ENCODE measurements at places on chromosomes 13 and 19.

GRCh38 chr13:26460648-26461047, 96.8 kb upstream of the WASF3 start:
- no peak for DNase-seq

DNA sequence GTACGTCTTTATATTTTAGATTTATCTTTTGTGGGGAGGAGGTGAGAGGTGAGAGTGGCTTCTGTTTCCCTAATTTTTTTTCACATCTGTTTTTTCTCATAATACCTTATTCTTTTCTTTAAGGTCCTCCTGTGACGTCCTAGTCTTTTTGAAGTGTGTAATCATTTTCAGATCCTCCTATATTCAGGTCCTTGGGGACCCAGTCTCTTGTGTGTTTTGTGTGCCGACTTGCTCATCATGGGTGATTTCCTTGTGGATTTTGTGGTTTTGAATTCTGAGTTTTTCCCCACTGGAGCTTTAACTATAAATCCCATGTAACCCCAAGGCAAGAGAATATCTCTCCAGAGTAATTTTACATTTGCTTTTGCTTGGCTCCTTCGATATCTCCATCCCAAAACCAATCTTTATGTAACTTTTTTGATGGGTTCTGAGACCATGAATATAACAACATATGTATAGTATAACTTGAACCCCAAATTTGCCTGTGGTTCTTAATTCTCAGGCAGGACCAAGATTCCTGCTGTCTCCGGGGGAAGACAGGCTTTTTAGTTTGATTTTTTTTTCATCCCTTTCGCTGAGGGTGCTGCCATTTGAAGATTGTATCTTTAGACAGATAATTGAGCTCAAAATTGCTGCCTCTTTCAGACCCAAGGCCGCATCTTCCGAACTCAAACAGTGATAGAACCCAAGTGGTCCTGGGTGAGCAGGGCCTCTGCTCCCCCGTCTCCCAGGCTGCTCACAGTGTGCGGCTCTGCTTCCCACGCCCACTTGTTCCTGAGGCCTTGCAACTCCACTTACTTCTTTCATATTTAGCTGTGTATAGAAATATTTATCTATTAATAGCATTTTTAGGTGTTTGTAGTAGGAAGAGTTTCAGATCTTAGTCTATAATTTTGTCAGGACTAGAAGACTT, 59.1 kb upstream of the GPR183 start:
- DNase-seq: no peak

- no peak for DNase-seq
These were observed 270.0 kb downstream of the SLITRK6 start for GRCh38 chr13:85529218-85529594.

- DNase-seq: no peak
These were observed 3.5 kb downstream of the MKNK2 start for GRCh38 chr19:2047449-2048103.

DNA sequence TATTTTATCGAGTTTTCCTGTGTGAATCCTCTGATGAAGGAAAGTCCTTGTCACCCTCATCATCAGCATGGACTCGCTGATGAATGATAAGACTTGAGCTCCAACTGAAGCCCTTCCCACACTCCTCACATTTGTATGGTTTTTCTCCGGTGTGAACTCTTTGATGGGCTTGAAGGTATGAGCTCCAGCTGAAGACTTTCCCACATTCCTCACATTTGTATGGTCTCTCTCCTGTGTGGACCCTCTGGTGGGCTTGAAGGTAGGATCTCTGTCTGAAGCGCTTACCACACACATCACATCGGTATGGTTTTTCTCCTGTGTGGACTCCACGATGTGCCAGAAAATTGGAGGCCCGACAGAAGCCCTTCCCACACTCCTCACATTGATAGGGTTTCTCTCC, 21.7 kb downstream of the ZNF45 start:
- no peak for DNase-seq

DNA sequence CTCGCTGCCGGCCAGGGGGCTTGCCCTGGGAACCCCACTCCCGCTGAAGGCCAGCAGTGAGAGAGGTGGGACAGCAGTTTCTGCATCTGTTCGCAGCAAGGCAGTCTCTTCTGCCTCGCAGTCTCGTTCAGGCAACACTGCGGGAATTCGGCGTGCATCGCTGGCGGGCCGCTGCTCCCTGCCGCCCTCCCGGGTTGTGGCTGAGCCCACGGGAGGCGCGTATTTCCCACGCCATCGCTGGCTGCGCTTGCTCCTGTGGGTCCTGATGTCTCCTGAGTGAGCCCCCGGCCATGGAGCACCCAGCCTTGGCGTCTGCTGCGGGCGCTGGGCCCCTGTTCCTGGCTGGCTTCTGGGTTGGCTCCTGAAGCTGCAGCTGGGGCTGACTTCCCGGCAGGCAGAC, 227.9 kb downstream of the TEX29 start:
- DNase-seq: no peak

GRCh38 chr19:35318679-35319448, 10.1 kb upstream of the CD22 start:
- DNase-seq: no peak

DNA sequence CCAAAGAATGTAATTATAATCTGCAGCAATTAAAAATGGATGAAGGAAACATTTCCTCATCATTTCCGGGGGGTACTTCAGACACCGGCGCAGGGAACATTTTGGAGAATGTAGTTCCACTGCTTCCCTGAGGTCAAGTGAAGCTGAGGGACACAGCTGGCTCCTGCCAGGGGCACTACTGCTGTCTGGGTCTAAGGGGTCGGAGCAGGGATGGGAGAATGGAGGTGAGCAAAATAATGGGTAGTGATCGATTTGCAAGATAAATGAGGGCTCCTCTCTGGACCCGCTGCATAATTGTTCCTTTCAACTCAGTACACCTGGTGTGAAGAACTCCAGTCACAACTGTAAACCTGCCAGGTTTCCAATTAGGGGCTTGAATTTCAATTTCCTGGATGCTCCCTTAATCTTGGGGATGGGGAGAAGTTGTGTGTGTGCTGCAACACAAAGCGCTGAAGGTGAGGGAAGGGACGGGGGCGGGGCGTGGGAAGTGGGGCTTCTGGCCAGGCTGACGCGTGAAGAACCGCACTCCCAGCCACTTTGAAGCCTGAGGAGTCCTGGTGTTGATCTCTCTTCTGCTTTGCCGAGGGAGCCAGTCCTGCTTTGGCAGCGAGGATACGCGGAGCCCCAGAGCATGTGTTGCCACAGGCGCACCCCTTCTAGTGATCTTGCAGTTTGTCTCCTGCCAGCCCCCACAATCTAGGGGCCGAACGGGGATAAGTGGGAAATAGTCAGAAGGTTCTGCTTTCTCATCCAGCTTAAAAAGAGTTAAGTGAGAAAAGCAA, 57.9 kb upstream of the PCDH8 start:
- DNase-seq: no peak

GRCh38 chr13:97321616-97322321, 99.6 kb downstream of the MBNL2 start:
- DNase-seq: no peak

DNA sequence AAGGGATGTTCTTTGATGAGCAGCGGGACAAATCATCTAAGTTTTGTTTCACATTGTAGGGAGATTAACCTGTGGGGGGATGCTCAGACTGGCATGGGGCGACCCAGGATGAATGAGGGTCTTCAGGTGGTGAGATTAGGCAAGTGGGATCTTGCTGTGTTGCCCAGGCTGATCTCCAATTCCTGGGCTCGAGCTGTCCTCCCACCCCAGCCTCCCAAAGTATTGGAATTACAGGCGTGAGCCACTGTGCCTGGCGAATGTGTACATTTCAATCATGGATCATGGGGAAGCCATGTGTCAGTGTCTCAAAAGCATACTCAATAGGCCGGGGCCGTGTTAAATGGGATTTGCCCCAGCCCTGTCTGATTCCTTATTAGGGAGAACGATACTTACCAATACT, 8.1 kb downstream of the SLC25A42 start:
- no peak for DNase-seq

DNA sequence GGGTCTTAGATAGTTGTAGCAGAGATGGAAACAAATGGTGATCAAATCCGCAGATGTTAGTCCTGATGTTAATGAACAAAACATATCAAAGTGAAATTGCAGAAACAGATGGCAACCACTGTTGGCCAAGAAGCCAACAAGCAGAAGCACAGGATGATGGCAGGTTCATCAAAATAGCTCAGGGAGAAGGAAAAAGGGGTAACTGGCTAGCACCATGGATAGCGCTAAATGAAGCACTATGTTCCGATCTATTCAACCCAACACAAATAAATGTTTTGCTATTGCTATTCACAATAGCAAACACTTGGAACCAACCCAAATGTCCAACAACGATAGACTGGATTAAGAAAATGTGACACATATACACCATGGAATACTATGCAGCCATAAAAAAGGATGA, 413.7 kb downstream of the FGF14 start:
- DNase-seq: no peak

DNA sequence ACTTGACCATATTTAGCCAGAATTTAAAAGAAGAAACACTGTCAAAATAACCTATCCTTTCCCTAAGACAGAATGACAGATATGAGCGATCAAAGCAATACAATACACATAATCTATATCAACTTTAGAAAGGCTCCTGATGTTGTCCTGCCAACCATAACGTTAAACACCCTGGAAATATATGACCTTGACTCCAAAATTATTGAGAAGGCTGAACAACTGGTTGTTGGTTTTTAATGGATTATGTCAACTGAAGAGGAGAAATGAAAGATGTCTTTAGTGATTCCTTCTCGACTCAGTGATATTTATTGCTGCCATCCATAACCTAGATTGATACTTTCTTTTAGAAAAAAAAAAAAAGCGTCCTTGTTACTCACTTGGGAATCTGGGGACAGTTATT, 957.2 kb downstream of the SLITRK1 start:
- DNase-seq: no peak

- DNase-seq: no peak
These were observed 152.3 kb downstream of the TM9SF2 start for GRCh38 chr13:99653526-99653925.

- DNase-seq: peak; percentile 53
These were observed 9.4 kb downstream of the HRC start for GRCh38 chr19:49145573-49146407.

DNA sequence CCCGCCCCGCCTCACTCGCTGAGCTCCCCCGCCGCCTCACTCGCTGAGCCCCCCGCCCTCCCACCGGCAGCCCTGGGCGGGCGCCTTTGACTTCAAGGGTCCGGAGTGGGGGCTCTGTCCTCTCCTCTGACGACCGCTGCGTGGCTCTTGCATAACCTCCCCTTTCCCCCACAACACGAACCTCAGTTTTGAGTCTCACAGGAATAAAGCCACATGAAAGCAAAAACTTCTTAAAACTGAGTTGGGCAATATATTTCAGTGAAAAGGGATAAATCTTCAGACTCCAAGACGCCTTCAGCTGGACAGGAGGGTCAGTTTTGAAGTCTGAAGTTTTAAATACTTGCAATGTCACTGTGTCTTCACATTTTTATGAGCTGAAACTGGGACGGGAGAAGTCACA, 70.6 kb upstream of the C13orf46 start:
- no peak for DNase-seq

GRCh38 chr13:97026531-97027161, 32.4 kb upstream of the OXGR1 start:
- no peak for DNase-seq

- DNase-seq: no peak
These were observed at the start of gene GRIN2D for GRCh38 chr19:48393559-48394330. Gene GRIN2D (plus strand): TSS chr19:48393668. CDS start chr19:48398393, 4,725 bp downstream.

GRCh38 chr13:94914895-94915294, 202.6 kb upstream of the SOX21 start:
- no peak for DNase-seq

DNA sequence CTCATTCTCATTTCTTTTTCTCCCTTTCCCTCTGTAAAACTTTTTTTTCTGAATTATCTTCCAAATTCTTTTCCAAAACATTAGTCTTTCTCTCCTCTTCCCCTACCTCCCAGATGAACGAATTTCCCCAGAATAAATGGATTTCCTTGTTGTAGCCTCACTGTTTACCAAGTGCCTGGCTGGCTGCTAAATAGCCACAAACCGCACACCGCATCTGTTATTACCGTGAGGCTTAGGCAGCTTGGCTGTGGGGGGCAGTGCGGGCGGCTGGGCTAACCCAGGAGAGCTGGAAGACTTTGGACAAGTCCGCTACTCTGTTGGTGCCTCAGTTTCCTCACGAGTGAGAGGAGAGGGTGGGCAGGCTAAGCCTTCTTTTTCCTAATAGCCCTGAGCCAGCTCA, 10.7 kb downstream of the IL17D start:
- DNase-seq: no peak

DNA sequence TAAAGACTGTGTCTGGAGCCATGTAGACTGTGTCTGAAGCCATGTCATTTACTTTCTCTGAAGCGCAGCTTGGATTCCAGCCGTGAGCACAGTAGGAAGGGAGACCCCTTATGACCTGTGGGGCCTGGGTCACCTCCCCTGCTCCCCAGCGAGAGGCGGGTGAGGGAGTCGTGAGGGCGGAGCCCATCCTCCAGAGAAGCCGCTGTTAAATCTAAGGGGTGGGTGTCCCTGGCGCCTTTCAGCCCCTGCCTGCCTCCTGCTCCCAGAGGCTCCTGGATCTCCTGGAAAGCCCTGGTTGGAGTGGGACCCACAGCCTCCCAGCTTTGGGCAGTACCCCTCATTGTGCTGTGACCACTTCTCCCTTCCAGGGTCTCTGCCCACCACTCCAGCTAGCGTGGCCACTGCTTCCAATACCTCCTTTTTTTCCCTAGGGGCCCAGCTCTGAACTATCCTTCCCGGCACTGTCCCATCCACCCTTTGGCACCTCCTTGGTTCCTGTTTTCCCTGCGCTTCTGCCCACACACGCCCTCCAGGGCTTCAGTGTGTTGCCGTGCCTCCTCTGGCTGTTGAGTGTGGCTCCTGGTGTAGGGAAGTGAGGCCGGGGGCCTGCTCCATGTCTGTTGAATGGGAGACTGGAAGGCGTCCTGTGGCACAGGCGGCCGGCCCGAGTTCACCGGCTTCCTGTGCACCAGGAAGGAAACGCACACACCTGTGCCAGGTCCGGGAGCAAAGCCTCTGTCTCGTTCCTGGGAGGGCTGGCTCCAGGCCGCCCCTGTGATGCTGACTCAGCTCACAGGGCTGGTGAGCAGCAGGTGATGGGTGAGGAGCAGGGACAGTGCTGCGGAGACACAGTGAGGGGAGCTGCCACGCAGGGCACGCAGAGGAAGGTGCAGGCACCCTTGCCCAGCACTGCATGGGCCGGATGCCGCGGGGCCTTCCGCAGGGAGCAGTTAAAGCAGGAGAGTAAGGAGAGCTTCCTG, 29.4 kb downstream of the ATP4B start:
- DNase-seq: no peak

- DNase-seq: no peak
These were observed 9.6 kb upstream of the ZC3H13 start for GRCh38 chr13:46062185-46062584.

DNA sequence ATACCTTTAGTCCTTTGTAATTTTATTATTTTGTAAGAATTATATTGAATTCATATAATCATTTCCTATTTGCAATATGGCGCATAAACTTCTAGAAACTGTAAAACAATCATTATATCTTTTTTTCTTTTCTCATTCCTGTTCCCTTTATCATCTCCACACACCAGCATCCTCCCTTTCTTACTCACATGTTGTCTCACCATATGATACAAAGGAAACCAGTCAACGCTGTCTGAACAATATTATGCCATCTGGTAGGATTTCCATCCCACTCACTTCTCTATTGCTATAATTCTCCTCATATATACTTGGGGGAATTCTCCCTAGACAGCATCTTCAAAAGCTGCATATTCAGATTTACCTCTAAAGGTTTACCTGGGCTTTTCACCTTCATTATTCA, 389.8 kb downstream of the NDFIP2 start:
- DNase-seq: no peak
